ENCODE measurements at places on chromosomes 16 and 17. TPM values are rescaled to one million over a fixed set of nuclear protein-coding genes. Genes with fewer than 3 reads are reported as not detected.

P4HB gene
- total RNA-seq = 617 TPM

AOC3 gene
- 0.14 TPM for total RNA-seq

TSPOAP1 gene
- 0.74 TPM for total RNA-seq

ADAD2 gene
- total RNA-seq = not detected

EPN3 gene
- 124 TPM for total RNA-seq

NATD1 gene
- 2.6 TPM for total RNA-seq

CHD9NB gene
- total RNA-seq = 0.67 TPM
